Bronchus fibroblast of lung (primary cell): ENCODE measurements at places on chromosomes 3 and 15. TPM values are rescaled to one million over a fixed set of nuclear protein-coding genes. Genes with fewer than 3 reads are reported as not detected.

The MAP6D1 gene
- total RNA-seq = 3.2 and 3.6 TPM in 2 replicates

The FAM81A gene
- total RNA-seq = 0.50 and 0.59 TPM in 2 replicates

The GOLGA8S gene
- total RNA-seq = not detected in 2 replicates

The PIERCE2 gene
- 2.4 and 3.4 TPM in 2 replicates for total RNA-seq

The NOX5 gene
- 0.15 TPM in 1 of 2 replicates, not detected in the other for total RNA-seq

The ITIH4 gene
- total RNA-seq = 0.45 and 0.67 TPM in 2 replicates

The AHSG gene
- total RNA-seq = not detected in 2 replicates

The CIDEC gene
- total RNA-seq = 0.15 and 0.17 TPM in 2 replicates

The B3GNT5 gene
- total RNA-seq = 29.9 and 34.3 TPM in 2 replicates

The GOLGA8G gene
- not detected in 2 replicates for total RNA-seq

The KBTBD8 gene
- 0.74 and 2.2 TPM in 2 replicates for total RNA-seq

The SERPINI2 gene
- total RNA-seq = not detected in 2 replicates

The TM4SF18 gene
- total RNA-seq = under 0.01 TPM in 1 of 2 replicates, not detected in the other

The CYP11A1 gene
- total RNA-seq = 0.30 and 0.84 TPM in 2 replicates

The FGD5 gene
- total RNA-seq = under 0.01 and 0.30 TPM in 2 replicates

The TRAT1 gene
- not detected in 2 replicates for total RNA-seq

The GCSAM gene
- not detected in 2 replicates for total RNA-seq

The PLCB2 gene
- 0.74 and 2.2 TPM in 2 replicates for total RNA-seq

The MYZAP gene
- total RNA-seq = 0.15 and 0.17 TPM in 2 replicates
